ENCODE measurements at places on chromosomes 12 and 14.

- peak; percentile 12 for DNase-seq
These were observed 1.1 kb downstream of the PPFIBP1 start for GRCh38 chr12:27524839-27525753.

DNA sequence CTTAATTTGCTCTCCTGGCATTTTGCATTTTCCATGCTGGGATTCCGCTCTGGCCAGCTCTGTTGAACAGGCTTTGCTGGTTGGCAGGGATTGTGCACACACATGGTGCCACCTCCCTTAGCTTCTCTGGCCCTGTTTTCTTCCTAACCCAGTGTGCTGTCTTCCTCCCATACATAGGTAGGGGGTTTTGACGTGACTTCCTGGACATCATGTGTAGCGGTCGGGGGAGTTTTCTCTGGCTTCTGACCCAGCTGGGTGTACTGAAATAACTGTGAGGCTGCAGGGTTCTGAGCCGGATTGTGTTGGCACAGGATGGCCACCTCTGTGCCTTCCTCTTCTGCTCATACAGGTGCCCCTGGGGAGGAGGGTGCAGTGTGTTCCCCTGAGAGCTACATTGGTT lies 25.7 kb downstream of the C14orf132 start:
- DNase-seq = peak; percentile 94

DNA sequence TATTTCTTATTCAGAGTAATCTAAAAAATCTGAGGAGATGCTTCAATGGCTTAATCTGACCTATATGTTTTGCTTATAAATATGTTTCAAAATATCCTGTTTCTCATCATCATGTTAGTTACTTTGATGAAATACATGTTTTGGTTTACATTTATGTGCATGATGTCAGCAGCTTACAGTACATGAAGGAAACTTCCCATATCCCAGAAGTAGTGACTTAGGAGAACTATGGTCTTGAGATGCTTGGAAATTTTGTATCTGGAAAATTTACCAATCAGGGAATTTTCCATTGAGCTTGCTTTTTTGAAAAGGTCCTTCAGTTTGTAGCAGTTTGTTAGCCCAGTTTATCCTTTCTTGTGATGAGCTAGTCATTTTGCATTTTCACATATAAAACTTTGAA lies 73.3 kb downstream of the RASSF8 start:
- DNase-seq = no peak

GRCh38 chr12:112439769-112440168 lies 21.0 kb downstream of the PTPN11 start:
- peak; percentile 61 for DNase-seq

- no peak for DNase-seq
These were observed 2.5 kb upstream of the CTSG start for GRCh38 chr14:24578558-24578957.

DNA sequence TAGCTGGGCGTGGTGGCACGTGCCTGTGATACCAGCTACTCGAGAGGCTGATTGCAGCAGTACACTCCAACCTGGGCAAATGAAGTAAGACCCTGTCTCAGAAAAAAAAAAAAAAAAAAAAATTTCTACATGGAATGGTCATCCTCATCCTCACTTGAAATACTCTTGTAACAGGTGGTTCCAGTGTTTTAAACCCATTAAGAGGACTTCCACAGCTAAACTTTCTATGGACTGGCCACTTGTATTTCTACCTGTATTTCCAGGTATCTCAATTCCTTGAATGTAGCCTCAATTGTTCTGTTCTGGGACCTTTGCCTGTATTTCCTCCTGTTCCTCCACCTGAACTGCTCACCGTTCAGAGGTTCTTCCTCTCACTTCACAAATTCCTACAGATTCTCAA lies 11.8 kb upstream of the PHLDA1 start:
- DNase-seq = no peak

DNA sequence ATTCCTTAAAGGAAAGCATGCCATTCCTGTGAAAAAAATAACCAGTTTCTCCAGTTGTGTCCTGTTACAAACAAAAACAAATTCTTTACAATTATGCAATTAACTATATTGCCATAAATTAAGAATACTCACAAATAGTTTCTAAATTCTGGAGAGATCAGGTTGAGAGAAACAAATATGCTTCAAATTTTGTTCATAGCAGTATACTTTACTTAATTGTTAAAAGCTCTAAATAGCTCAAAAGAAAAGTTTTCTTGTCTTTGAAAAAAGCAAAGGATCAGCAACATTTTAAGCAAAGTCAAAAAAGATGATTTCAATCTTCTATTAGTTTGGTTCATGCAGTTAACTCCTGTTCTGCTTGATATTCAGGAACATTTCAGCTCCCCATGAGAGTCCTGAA lies 109.7 kb downstream of the EML1 start:
- no peak for DNase-seq

GRCh38 chr12:92134638-92135274 lies 10.9 kb downstream of the BTG1 start:
- peak; percentile 33 for DNase-seq

GRCh38 chr12:98651328-98651727 lies 6.2 kb downstream of the APAF1 start:
- DNase-seq = no peak

DNA sequence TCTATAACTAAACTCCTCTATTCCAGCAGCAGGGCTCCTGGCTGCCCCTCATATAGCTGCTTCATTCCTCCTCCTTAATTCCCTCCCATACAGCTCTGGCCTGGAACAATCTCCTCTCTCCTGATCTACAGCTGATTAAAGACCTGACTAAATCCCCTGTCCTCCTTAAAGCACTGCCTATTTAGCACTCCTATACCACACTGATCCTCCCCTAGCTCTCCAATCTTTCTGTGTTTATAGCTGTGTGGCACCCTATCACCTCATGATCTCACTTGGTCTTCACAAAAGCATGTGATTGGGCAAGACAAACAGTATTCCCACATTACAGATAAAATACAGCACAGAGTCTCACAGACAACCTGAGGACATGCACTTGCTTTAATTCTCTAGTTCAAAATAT lies 17.4 kb downstream of the FMNL3 start:
- DNase-seq = no peak

DNA sequence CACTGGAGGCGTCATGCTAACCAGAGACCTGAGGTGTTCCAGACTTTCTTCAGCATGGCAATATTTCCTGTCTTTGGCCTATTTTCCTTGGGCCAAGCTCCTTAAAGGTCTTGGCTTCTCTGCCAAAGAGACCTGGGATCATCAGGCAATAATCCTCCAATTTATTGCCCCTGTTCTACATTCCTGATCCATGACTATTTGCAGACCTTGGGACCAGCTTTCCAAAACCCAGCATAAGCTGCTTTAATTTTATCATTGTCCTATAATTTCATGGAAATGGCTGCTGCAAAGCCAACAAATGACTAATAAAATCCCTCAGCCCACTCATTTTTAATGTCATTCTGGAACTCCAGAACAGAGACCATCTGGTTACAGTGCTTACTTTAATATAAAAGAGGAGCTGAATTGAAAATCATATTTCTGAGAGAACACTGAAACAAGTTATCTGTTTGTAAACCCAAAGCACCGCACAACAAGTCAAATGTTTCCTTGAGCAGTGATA lies 166.9 kb upstream of the BTG1 start:
- no peak for DNase-seq

- DNase-seq = no peak
These were observed 277.4 kb downstream of the PDZRN4 start for GRCh38 chr12:41465526-41465925.

GRCh38 chr12:122834921-122835749 lies at the start of gene HIP1R:
Gene HIP1R (plus strand): TSS chr12:122835457. CDS start chr12:122835551, 94 bp downstream.
- DNase-seq = no peak

DNA sequence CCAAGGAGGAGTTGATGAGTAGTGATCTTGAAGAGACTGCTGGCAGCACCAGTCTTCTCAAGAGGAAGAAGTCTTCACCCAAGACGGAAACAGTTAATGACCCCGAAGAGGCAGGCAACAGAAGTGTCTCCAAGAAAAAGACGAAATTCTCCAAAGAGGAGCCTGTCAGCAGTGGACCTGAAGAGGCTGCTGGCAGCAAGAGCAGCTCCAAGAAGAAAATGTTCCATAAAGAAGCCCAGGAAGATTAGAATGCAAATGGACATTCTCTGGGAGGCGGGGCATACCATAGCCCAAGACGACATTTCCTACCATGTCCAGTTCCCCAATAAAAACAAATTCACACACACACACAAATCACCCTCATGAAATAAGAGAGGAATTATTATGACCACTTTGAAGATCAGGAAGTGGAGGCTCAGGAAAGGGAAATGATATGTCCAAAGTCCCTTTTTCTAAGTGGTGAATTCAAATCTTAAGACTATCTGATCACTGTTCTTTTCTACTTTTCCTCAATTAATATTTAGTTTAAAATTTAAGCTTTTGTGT lies 131.8 kb downstream of the PAWR start:
- no peak for DNase-seq

GRCh38 chr14:83053022-83053710 lies 1519.5 kb upstream of the SEL1L start:
- DNase-seq = no peak

GRCh38 chr14:100375266-100375962 lies 52.3 kb downstream of the SLC25A47 start:
- DNase-seq = no peak

DNA sequence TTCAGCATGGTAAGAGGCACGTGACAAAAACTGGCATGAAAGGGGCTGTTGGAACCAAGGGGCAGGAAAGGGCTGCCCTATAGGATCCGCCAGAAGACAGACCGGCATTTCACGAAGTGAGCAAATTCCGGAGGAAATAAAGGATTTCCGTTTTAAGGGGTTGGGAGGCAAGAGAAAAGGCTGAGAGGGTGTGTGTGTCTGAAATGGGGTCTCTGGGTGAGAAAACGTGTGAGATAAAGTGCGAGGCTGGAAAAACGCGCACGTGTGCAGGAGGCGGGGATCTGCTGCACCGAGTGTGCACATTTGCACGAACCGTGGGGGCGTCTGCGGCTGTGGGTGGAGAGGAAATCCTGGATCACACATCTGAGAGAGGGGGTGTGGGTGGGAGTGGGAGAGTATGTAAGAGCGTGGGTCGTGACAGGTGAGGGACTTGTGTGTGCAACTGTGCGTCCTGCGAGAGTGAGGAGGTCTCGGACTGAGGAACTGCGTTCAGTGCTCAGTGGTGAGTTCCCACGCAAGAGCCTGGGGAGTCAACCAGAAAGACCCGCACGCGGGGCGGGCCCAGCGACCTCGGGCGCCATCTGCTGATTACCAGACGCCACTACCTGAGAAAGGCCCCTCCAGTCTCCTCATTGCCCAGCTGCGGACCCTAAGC lies 37.0 kb upstream of the P2RX7 start:
- DNase-seq = peak; percentile 64

DNA sequence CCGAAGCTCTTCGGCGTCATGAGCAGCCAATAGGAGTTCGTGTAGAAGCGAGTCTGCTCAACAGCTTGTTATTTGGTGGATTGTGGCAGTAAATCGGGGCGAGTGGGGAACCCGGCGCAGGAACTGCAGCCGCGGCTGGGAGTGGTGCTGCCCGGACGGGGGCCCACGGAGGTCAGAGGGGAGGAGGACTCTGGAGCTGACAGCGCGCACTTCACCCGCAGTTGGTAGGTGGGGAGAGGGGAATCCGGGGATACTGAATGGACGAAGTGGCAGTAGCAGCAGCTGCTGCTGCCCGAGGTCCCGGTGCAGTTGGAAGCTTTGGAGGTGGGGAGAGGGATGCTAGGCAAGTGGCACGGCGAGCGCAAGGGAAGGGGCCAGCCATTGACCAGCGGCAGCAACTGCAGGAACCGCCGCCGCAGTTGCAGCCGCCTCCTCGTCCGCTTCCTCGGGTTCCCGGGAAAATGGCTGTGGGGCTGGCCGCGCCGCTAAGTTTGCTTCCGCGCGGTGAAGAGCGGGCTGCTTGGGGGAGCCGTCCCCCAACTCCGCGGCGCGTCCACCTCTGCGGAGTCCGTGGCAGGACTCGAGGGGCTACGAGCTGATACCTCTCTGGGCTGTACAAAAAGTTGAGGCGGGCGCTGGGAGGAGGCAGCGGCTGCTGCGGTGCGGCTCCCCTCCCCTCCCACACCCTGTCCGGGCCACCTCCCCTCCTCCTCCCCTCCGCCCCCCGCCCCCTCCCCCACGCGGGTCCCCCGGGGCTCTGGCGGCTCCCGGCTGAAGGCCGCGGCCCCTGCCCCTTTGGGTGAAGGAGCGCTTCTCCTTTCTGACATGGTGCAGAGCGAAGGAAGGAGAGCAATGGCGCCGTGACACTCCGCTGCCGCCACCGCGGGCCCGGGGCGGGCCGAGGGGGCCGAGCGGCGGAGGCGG lies at the start of gene ARID4A:
ARID4A (plus strand) TSS at position 79 of the 924 bp plus-strand sequence. CDS start 1,300 bp downstream, outside the sequence.
- no peak for DNase-seq

DNA sequence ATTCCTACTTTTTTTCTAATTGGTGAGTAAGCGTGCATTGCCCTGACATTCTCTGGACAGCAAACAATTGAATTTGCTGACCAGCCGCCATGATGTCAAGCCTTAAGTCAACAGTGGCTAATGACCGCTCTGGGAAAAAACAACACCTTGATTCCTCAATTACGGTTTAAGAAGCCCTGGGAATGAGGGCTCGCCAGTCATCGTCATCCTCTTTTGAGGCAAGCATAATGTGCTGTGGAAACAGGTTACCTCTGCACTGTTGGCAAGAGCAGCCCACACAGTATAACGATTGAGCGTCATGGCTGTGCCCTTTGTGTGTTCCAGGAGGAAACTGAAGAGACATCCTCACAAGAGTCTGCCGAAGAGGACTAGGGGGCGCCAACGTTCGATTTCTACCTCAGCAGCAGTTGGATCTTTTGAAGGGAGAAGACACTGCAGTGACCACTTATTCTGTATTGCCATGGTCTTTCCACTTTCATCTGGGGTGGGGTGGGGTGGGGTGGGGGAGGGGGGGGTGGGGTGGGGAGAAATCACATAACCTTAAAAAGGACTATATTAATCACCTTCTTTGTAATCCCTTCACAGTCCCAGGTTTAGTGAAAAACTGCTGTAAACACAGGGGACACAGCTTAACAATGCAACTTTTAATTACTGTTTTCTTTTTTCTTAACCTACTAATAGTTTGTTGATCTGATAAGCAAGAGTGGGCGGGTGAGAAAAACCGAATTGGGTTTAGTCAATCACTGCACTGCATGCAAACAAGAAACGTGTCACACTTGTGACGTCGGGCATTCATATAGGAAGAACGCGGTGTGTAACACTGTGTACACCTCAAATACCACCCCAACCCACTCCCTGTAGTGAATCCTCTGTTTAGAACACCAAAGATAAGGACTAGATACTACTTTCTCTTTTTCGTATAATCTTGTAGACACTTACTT lies 138.9 kb downstream of the HMGA2 start:
- DNase-seq = peak; percentile 83

DNA sequence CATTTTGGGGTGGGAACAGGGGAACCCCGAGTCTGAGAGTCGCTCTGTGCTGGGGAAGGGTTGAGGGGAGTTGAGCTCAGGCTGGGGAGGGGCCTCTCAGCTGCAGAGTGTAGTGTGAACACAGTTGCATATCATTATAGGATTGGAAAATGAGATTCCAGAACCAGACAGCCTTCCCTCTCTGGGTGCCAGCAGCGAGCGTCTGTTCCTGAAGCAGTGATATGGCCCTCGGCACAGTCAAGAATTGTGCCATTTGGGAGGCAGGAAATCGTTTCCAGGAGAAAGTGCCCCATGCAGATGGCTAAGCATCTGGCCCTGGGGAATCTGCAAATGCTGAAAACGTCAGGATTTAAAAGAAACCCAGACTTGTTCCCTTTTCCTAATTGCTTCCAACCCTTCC lies 70.4 kb upstream of the SFSWAP start:
- DNase-seq = peak; percentile 91

- no peak for DNase-seq
These were observed 324.5 kb downstream of the MED13L start for GRCh38 chr12:115953031-115953430.

Measured in cerebellar cortex (tissue), 1 donor.